ENCODE measurements at places on chromosomes 4 and X. TPM values are rescaled to one million over a fixed set of nuclear protein-coding genes. Genes with fewer than 3 reads are reported as not detected.

ZIC3 gene
- not detected for total RNA-seq

TEC gene
- total RNA-seq = 2.0 TPM

PARM1 gene
- total RNA-seq = not detected

CD38 gene
- total RNA-seq = 94.7 TPM

DNA sequence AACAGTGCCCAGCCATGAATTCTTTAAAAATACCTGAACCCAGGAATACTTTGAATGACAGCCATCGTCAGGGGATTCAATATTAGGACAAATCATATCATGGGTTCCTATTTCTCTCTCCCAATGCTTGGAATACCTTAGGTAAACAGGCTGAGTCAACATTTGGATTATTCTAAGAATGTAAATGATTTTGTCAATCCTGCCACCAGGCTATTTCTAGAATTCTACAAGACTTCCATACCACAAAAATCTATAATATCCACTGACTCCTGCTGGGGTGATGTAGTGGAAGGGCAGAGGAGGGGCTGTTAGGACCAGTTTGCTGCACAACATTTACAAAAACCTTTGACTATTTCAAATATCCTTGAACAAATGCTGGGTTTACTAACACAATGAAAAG, 65.2 kb downstream of the IGFBP7 start:
- no peak for DNase-seq

GRCh38 chr4:76923619-76924357, 25.8 kb upstream of the SEPTIN11 start:
- no peak for DNase-seq

GRCh38 chrX:65581661-65582339, 47.2 kb upstream of the LAS1L start:
- DNase-seq = peak; percentile 70

GRCh38 chr4:173252024-173252935, 81.9 kb downstream of the HMGB2 start:
- DNase-seq = peak; percentile 62

DNA sequence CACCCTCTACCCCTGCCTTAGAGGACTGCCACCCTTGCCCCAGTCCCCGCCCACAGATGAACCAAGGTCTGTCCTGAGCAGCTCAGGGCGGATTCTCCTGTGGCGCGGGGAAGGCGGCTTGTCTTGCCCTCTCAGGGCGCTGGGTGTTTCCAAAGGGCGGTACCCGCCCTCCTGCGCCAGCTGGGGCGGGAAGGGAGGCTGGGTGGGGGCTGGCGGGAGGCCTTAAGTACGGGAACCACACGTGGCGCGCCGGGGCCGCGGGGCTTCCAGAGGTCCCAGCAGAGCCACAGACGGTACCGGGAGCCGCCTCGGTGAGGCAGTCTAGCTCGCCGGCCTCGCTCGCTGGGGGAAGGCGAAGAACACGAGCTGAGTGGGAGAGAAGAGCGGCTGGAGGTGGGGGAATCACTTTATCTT, 361.1 kb downstream of the MID1IP1 start:
- no peak for DNase-seq

DNA sequence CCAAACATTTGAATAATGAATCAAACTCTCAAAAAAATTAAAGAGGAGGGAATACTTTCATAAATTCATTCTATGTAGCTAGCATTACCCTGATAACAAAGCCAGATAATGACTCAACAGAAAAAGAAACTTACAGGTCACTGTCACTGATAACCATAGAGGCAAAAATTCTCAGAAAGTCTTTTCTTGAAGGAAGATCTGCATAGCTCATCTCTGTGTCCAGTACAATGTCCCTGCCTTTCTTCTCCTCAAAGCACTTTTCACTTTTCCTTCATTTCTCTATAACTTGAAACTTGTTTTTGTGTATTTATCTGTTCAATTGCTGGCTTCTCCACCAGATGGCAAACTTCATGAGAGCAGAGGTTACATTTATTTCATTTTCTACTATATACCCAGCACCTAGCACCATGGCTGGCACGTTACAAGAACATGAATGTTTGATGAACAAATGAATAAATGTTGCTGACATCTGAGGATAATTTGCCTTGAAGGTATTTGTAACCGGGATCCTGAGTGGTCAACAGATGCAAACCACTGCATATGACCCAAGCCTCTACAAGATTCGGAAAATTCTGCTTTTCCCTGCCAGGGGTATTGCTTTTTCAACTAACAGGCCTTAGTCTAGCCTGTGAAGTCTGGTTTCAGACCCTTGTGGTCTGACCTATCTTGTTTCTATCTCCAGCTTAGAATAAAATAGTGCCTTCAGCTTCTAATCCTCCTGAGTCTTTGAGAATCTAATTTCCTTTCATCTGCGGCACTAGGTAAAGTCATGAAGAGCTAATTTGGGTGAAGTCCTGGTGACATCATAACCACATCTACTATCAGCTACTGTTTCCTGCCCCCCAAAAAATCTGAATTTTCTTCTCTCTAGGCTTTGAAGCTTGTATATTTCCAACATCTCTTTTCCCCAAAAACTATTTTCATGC, 52.5 kb upstream of the ANTXR2 start:
- no peak for DNase-seq

GRCh38 chrX:119784747-119785446, 6.5 kb downstream of the RPL39 start:
- DNase-seq = no peak

DNA sequence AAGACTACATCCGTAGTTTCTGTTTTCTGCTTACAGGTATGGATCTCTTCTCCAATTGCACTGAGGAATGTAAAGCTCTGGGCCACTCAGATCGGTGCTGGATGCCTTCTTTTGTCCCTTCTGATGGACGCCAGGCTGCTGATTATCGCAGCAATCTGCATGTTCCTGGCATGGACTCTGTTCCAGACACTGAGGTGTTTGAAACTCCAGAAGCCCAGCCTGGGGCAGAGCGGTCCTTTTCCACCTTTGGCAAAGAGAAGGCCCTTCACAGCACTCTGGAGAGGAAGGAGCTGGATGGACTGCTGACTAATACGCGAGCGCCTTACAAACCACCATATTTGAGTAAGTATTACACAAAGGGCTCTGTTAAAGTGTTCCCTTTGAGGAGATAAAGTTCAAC, 13.8 kb downstream of the PCDH10 start:
- no peak for DNase-seq

DNA sequence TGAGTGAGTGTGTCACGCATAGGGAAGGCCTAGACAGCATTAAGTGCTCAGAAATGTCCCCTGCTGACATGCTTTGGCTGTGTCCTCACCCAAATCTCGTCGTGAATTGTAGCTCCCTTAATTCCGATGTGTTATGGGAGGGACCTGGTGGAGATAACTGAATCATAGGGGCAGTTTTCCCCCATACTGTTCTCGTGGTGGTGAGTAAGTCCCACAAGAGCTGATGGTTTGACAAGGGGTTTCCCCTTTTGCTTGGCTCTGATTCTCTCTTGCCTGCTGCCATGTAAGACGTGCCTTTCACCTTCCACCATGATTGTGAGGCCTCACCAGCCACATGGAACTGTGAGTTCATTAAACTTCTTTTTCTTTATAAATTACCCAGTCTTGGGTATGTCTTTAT, 78.0 kb downstream of the NSUN7 start:
- DNase-seq = no peak

GRCh38 chr4:20086067-20086798, 165.5 kb upstream of the SLIT2 start:
- DNase-seq = no peak
